ENCODE measurements at places on chromosomes 3 and 15.

GRCh38 chr3:10635446-10636076, 130.2 kb upstream of the ATP2B2 start:
- no peak for DNase-seq

GRCh38 chr3:111594205-111594604, 941 bp downstream of the ZBED2 start:
- DNase-seq: no peak

GRCh38 chr3:15638891-15639262, 37.3 kb downstream of the BTD start:
- DNase-seq: no peak

DNA sequence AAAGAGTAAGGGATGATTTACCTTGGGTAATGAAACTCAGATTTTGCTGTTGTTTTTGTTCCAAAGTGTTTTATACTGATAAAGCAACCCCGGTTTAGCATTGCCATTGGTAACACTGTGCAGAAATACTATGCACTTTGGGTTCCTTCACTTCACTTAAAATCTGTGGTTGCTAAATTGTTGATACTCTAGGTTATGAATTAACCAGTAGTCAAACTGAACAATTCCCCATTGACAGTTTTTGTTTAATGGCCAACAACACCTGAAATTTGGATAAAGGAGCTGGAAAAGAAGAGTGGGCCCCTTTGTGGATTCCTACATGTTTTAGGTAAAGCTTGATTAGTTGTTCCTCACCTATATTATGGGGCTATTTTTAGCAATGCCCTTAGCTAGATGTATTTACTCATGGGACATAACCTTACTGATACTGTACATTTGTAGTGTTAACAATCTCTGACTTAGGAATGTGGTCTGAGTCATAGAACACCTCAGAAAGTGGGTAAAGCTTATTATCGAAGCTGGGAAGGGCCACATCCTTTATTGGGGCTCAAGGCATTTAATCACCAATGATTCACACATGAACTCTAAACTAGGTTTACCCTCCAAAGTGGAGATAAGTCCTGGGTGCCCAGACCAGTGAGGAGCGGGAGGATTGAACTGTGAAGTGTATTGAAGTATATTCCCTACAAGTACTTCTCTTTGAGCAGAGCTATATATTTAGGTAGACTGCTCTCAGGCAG, 29.5 kb upstream of the THRB start:
- DNase-seq: no peak

DNA sequence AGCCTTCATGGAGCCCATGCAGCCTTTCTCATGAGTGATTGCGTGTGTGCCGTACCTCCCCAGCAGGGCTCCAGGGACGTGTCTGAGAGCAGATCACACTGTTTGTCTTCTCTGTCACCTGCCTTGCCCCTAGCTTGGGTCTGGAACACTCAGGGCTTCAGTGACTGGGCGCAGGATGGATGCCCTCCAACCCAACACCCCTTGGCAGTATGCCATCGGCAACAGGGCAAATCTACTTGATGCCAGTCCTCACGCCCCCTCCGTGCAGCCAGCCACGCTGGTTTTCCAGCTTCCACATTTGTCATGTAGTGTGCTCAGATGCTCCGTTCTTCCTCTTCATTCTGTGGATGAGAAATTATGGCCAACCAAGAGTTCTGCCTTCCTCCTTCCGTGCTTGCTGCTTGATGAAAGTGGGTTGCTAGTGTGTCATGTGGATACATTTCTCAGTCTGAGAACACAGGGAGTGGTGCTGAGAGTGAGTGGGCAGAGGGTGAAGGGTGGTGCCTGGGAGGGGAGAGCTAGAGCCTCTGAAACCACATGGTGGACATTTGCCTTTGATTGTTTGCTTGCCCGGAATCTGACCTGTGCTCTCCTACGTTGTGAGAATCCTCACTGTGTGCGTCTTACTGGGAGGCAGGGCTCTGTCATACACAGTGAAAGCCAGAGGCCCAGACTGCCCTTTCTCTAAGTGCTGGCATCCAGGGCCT, 97.2 kb downstream of the FAM43A start:
- DNase-seq: no peak

DNA sequence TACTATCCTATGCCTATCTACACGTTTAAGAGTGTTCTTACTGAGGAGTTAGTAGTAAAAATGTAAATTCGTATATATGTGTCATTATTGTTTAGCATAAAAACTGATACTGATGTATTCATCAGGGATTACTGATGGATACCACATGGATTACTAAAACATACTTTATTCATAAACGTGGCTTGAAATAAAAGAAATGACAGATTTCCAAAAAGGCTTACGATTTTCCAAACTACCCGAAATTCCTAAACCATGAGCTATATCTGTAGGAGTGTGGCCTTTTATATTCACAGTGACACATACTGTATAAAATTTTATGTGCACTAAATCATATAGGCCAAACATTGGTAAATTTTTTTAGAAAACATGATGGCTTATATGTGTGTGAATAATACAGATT, 6.9 kb downstream of the TSC22D2 start:
- DNase-seq: no peak

GRCh38 chr15:78414621-78415250, 23.3 kb upstream of the IREB2 start:
- DNase-seq: no peak

DNA sequence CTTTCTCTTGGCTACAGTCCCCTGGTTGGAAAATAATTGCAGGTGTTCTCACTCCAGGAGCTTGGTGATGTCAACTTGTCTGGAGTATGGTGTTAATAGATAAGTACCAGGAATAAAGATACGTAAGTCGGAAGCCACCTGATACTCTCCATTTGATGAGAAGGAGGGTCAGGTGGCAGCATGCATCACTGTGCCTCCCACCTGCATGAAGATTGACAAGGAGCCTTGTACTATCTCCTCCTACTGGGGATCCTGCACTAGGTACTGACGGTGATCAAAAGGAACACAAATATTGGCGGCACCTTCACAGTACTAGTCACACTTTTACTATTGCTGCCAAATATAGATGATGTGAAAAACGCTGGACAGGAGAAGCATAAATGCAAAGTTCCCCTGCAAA, 32.6 kb upstream of the GABRB3 start:
- DNase-seq: no peak
